ENCODE measurements at places on chromosomes 6 and 20.

GRCh38 chr6:36599791-36600209 lies 5.6 kb downstream of the SRSF3 start:
- no peak for DNase-seq

GRCh38 chr6:97128507-97128906 lies 154.5 kb downstream of the MMS22L start:
- DNase-seq = no peak

GRCh38 chr20:13745784-13746183 lies 38.9 kb downstream of the ESF1 start:
- no peak for DNase-seq

DNA sequence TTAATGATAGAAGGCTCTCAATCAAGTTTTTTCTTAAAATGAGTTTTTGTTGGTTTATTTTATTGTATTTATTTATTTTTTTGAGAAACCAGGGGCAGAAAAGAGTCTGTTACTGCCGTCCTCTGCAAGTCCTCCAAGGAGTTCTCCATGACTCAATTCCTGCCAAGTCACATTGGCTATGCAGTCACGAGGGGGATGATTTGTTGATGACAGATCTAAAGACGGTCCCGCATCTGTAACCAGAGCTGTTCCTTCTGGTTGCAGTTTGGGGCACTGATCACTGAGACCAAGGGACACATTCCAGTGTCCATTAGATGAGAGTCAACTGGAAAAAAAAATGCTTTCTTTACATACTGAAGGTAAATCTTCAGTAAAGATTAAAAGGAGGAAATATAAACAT lies 13.9 kb upstream of the TSHZ2 start:
- DNase-seq = no peak

GRCh38 chr6:6893701-6894100 lies 214.1 kb upstream of the RREB1 start:
- DNase-seq = no peak

All from hematopoietic multipotent progenitor cell treated with erythropoietin and hydrocortisone succinate and interleukin-3 and kit ligand, for 8 days (in vitro differentiated cells).